Activated CD4-positive, alpha-beta T cell treated with anti-CD3 and anti-CD28 coated beads for 36 hours (primary cell): ENCODE measurements at places on chromosomes 16 and 17. TPM values are rescaled to one million over a fixed set of nuclear protein-coding genes. Genes with fewer than 3 reads are reported as not detected.

DNA sequence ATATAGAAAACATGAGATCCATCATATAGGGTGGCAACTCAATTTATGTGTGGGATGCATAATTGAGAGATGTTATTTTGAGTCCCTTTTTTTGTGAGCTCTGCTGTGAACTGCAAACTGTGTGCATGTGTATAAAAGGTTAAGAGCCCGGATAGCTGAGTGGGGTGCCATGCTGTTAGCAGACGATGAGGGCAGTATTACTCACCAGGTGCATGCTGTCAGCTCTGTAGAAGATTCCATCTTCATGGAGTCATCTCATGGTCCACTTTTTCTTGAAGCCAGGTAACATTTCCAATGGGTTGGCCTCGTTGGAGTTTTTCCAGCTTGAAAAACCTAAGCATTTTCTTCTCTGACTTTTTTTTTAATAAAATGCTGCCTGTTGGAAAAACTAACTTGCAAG, 43.0 kb upstream of the RHBDL3 start:
- DNase-seq: no peak

ACE gene
- total RNA-seq: 0.26 TPM

HSPB9 gene
- total RNA-seq: 0.09 TPM

BRIP1 gene
- total RNA-seq: 16.2 TPM

GRCh38 chr17:34762078-34762477, 182.7 kb downstream of the TMEM132E start:
- DNase-seq: no peak

DNA sequence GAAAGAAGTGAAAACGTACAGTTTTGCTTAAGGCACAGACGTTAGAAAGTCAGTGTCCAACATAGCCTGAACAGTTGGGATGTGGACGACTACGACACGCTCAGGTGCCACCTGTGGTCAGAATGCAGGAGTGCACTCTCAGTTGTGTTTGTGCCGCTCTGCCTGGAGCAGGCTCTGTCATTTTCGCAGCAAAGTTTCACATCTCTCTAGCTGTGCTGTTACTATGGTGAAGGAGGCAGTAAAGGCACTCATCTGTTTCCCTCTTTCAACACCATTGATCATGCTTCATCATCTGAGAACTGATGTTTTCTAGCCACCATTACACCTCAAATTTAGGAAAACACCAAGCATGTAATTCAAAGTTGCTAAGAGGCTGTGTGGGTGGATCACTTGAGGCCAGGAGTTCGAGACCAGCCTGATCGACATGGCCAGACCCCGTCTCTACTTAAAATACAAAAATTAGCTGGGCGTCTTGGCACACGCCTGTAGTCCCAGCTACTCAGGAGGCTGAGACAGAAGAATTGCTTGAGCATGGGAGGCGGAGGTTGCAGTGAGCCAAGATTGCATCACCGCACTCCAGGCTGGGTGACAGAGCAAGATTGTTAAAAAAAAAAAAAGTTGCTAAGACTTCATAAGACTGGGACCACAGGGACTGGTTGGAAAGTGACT, 44.9 kb upstream of the DNAJA2 start:
- DNase-seq: peak; percentile 76

GRCh38 chr17:8632061-8632460, 1.5 kb upstream of the MYH10 start:
- DNase-seq: no peak

- DNase-seq: no peak
Measured at GRCh38 chr16:9437115-9437514, 345.7 kb downstream of the HAPSTR1 start.

- DNase-seq: peak; percentile 68
Measured at GRCh38 chr17:49715717-49716279, 8.0 kb upstream of the SLC35B1 start.

TLCD3B gene
- 4.0 TPM for total RNA-seq

GRCh38 chr16:53779186-53779585, 75.2 kb downstream of the FTO start:
- no peak for DNase-seq

SPNS2 gene
- 0.37 TPM for total RNA-seq

RHBDL1 gene
- 0.59 TPM for total RNA-seq

- no peak for DNase-seq
Measured at GRCh38 chr17:17351356-17351891, 48.3 kb downstream of the NT5M start.

DNA sequence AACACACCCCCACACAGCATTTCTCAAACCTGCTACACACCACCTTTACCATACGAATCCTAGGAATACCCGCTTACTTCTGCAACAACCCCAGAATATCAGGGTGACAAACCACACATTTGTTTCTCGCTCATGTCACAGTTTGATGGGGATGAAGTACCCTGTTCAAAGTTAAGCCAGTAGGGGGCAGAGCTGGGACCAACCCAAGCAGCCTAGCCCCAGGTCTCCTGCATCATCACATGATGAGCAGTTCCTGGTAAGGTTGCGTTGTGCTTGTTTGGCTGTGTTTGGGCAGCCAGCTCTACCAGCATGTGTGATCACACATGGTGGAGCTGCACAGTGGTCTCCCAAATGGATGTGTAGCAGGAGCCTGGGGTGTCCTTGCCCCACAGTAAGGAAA, 103.6 kb upstream of the C16orf82 start:
- DNase-seq: peak; percentile 61

- DNase-seq: no peak
Measured at GRCh38 chr16:49483251-49483650, 109.6 kb downstream of the C16orf78 start.

DNA sequence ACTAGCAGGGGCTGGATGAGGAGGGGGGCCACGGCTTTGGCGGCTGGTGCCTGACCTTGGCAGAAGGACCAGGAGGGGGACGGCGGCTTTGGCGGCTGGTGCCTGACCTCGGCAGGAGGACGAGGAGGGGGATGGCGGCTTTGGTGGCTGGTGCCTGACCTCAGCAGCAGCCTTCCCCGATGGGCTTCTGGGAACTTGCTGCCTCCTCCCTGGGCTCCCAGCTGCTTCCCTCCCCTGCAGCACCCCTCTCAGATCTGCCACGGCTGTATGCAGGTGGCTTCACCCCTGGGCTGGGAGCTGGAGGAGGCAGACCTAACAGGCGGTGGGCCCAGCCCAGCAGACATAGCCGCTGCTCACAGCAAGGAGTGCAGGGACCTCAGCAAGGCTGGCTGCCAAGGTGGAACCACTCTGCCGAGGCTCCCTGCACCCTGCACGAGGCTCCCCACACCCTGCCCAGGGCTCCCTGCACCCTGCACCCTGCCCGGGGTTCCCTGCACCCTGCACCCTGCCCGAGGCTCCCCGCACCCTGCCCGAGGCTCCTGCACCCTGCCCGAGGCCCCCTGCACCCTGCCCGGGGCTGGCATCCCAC, 38.4 kb upstream of the CBFA2T3 start:
- no peak for DNase-seq

SLC13A2 gene
- total RNA-seq: not detected

DNA sequence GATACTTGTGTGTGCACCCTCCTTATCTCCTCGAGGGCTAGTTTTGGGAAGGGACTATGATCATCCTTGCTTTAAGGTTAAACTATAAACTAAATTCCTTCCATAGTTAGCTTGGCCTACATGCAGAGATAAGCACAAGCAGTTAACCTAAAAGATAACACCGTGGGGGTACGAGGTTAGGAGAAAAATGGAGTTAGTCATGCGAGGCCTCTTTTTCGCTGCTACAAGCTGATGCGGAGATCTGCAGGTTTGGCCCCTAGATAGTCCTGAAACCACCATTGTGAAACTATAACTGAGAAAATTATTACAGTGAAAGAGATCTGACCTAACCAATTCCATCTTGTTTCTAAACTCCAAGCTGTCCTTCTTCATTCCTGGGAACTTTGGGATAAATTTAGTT, 113.7 kb upstream of the ZKSCAN2 start:
- no peak for DNase-seq

GRCh38 chr17:41500131-41500911, 5.1 kb downstream of the KRT13 start:
- peak; percentile 12 for DNase-seq

KRTAP4-6 gene
- not detected for total RNA-seq

DNA sequence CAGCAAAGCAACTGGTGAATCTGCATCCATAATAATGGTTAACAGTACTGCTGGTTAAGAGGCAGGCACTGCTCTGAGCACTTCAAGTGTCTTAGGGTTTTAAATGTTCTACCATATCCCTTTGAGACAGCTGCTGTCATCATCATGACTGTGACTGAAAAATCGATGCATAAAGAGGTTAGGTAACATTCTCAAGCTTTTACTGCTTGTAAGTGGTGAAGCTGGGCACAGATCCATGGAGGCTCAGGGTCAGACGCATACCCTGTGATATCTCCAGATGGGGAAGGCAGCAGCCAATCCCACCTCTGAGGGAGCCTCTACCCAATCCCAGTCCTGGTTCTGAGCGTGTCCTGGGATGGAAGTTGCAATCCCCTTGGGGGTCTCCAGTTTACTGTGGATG, 57.6 kb upstream of the SOX9 start:
- DNase-seq: no peak

DNA sequence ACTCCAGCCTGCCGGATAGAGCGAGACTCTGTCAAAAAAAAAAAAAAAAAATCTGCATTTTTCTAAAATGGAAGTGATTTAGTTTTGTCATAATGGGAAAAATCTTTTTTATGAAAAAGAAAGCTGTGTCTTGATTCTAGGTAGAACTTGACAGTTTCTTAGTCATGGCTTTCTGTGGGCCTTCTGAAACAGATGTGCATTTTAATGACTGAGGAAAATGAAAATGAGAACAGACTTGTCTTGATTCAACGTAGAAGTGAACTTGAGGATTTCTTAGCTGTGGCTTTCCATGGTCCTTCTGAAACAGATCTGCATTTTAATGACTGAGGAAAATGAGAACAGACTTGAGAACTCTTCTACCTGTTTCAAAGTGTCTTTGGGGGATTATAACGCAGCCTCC, 171.7 kb downstream of the VPS53 start:
- no peak for DNase-seq

DNA sequence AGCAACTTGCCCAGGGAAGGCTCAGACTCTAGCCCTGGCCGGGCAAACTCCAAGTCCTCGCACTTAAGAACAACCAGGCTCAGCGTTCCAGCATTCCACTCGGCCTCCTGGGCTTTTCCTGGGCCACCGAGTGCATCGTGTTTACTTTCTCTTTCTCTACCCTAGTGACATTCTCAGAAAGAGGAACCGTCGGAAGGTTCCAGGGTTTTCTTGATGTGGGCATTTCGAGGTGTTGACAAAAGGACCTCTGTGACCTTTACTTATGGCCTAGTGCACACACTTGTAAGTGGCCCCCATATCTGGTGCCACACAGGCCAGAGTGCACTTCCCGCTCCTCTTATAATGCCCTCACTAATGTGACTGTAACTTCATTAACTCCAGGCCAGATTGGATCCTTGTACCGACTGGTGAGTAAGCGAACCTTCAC, 3.1 kb upstream of the BANP start:
- DNase-seq: no peak

GRCh38 chr16:86894925-86895324, 316.6 kb downstream of the FOXL1 start:
- no peak for DNase-seq
